Neural progenitor cell (in vitro differentiated cells): ENCODE measurements at places on chromosomes 7 and 10.

DNA sequence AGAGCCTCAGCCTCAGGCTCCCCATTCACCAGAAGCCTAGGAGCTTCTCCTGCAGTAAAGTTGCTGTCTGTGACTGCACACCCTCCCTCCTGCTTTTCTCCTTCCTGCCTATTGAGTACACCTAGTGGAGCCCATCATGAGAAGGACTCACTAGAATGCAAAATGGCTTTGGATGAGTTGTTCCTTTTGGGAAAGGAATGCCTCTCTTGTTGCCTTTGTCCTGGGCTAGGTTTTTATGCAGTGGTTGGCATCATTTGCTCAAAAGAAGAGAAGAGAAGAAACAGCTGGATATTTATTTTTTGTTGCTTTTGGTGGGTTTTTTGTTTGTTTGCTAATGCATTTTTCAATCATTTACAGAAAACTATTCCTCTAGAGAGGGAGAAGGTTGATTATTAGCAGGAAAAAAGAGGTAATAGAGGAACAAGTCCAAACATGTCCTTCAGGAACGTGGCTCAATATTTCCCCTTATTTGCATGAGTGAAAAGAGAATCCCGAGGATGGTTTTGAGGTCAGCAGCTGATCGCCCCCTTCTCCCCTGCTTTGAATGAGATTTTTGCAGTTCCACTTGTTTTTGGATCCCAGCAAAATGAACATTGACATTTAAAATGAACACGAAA, 369.9 kb upstream of the NRP1 start:
- peak; percentile 8 for DNase-seq

DNA sequence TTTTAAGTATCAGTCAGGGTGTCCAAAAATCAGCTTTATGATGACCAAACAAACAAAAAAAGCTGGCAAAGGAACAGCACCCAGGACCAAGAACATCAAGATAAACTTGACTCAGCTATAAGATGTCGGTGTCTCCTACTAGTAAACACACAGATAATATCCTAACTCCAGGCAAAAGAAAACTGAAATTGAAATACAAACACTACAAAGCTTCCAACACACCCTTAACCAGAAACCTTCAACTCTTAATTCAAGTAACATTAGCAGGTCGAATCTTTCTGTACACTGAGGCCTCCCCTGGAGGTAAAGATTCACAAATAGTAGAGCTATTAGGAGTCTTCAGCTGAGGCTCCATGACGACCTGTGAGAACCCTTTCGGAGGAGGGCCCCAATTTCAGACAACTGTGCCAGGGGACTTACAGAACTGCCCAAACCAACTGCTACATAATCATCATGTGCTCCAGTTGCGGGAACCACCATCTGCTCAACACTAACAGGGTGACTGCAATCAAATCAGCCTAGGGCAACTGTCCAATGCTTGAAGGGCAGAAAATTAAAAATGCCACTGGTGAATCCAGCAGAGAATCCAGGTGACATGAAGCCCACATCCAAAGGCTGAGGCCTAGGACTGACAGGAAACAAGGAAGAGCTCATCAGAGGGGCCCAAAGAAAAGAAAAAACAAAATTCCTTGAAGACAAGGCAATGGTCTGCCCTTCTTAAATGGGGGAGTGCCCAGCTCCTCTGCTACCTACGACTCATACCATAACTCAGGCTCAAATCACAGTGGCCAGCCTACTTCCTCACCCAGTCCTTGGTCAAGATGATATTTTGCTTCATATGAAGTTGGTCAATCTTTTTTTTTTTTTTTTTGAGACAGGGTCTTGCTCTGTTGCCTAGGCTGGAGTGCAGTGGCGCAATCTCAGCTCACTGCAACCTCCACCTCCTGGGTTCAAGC, 20.0 kb downstream of the XPNPEP1 start:
- DNase-seq: no peak

DNA sequence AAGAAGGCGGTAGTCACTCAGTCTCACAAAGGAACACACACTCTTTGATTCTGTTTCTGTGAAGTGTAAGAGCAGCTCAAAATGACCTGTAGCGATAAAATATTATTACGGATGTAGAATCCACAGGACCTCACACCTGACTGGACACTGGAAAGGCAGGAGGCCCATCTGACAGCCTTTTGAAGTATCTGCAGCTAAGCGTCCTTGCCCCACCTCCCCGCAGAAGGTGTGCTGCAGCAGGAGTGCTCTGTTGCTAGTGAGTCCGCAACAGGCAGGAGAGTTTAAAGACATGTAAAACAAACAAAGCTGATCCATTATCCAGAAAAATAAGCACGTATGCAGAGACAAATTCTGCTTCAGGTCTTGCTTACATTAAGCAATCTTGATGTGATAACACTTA, 355.5 kb downstream of the GPR158 start:
- DNase-seq: no peak

GRCh38 chr7:9598411-9598810, 1165.0 kb downstream of the NXPH1 start:
- DNase-seq: no peak

GRCh38 chr10:80488539-80489066, 34.5 kb downstream of the TSPAN14 start:
- no peak for DNase-seq

GRCh38 chr7:156638443-156639077, 2.0 kb upstream of the RNF32 start:
- no peak for DNase-seq

DNA sequence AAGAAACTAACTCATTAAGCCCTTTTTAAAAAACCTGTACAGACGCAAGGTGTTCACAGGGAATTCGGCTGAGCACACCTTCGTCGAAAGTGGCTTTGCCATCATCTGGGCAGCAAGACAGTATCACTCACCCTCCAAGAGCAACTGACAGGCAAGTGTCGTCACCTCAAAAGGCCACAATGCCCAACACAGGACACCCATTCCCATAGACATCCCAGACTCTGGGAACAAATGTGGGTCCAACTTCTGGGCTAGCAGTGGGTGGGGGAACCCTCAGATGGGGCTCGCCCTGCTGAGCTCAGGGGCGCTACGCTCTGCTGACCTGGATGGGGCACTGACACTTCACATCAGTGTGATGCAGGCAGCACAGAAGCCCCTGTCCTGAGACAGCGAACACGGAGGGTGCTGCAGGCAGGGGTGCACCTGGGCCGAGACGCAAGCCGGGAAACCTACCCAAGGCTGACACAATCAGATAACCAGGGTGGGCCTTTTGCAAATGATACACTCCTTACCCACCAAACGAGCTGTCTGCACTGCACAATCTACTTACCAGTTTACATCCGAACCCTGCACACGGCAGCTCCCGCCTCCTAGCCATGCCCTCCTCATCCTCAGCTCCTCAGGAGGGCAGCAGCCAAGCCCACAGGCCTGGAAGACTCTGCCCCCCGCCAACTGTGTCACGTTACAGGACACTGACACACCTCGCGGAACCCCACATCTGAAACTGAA, 1.7 kb downstream of the DIP2C start:
- DNase-seq: no peak

GRCh38 chr10:44116474-44116873, 268.4 kb downstream of the CXCL12 start:
- no peak for DNase-seq

DNA sequence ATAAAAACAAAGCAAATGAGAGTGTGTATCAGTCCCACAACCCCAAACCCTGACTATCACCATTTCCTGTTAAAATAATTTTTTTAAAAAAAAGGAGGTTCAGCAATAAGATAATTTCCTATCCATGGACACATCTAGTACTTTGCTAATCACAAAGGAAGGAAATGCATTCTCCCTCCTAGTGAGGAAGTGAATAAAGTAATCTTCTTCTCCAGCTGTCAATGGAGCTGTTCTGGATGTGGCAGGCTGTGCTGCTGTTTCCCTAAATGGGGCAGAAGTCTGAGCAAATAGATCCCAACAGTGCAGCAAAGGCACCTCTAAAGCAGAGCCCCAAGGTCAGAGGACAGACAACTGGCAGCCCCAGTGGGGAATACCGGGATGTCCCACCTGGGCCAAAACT, 540.0 kb downstream of the KCNMA1 start:
- no peak for DNase-seq

GRCh38 chr7:74306730-74307469, 17.7 kb downstream of the CLIP2 start:
- peak; percentile 50 for DNase-seq

DNA sequence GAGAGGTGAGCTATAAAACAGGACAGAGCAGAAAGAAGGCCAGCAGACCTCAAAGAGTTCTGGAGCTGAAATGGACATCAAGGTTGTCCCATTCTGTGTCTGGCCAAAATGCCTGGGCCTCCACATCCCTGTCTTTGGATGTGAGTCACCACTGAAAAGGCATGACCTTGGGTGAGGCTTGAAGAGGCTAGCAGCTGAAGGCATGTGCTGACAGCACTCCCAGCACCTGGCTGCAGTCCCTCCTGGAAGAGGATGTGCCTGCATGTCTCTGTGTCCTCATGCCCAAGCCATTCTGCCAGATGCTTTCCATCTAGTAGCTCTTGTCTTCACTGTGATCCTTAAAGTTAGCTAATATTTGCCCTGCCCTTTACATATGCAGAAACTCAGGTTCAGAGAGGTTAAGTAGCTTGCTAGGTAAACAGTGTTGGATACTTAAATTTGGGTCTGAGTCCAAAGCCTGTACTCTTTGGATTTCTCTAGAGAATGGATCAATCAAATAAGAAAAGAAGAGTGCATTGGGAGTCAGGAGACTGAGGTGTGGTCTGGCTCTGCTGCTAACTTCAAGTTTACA, 35.8 kb downstream of the HECW1 start:
- DNase-seq: no peak

DNA sequence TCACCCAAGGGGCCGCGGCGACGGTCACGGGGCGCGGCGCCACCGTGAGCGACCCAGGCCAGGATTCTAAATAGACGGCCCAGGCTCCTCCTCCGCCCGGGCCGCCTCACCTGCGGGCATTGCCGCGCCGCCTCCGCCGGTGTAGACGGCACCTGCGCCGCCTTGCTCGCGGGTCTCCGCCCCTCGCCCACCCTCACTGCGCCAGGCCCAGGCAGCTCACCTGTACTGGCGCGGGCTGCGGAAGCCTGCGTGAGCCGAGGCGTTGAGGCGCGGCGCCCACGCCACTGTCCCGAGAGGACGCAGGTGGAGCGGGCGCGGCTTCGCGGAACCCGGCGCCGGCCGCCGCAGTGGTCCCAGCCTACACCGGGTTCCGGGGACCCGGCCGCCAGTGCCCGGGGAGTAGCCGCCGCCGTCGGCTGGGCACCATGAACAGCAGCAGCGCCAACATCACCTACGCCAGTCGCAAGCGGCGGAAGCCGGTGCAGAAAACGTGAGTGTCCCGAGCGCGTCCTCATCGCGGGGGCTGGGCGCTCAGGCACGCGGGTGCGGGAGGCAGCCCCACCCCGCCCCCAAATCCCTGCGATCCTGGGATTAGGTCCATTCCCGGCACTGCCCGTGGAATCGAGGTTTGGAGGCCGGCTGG, 509 bp downstream of the AHR start:
- DNase-seq: peak; percentile 65

GRCh38 chr10:92712016-92712889, 22.5 kb downstream of the HHEX start:
- DNase-seq: no peak

DNA sequence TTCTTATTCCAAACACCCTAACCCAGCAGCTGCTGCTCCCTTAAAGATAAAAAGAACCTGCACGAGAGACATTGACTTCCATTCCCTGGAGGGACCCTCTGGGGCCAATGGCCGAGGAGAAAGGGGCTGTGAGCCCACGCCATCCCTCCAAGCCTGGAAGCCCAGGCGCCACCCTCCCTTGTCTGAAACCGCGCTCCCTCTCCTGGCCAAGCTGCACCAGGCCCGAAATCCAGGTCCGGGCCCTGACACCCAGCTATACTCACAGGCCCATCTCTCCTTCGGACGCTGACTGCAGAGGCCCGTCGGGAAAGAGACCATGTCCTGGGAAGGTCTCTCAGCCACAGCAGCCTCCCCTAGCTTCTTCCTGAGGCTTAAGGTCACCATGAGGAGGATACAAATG, 196.5 kb downstream of the PTPRN2 start:
- no peak for DNase-seq

DNA sequence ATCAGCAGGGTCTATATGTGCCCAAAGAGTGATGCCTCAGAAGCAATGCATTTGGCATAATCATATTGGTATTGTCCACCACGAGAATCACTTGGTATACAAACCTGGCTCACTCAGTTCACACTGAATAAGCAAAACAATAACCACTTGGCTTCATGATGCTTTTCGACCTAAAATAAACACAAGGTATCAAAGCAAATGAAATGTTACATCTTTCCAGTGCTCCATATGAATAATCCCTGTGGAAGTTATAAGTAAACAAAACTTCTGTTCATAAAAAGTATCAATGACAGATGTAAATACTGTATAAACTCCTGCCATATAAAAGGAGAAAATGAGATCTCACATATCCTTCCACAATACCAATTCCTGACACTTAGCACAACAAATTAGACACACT, 29.8 kb upstream of the EBLN1 start:
- no peak for DNase-seq

DNA sequence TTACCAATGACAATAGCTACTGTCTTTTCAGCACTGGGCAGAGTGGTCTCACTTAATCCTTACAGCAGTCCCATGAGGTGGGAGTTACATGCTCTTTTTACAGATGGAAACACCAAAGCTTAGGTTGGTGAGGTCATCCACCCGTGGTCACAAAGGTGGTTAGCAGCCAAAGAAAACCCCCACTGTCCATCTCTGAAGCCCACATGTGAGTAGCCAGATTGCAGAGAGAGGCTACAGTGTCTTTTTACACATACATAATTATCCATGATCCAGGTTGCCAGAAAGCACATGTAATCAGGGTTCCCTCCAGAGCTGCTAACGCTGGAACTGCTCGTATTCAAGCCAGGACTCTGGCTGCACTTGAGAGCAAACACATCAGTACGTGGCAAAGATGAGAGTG, 24.6 kb upstream of the ANKRD2 start:
- no peak for DNase-seq

- DNase-seq: no peak
Observed at GRCh38 chr10:120803972-120804371, 47.2 kb upstream of the WDR11 start.

GRCh38 chr7:32583791-32584190, 88.5 kb downstream of the AVL9 start:
- DNase-seq: no peak

DNA sequence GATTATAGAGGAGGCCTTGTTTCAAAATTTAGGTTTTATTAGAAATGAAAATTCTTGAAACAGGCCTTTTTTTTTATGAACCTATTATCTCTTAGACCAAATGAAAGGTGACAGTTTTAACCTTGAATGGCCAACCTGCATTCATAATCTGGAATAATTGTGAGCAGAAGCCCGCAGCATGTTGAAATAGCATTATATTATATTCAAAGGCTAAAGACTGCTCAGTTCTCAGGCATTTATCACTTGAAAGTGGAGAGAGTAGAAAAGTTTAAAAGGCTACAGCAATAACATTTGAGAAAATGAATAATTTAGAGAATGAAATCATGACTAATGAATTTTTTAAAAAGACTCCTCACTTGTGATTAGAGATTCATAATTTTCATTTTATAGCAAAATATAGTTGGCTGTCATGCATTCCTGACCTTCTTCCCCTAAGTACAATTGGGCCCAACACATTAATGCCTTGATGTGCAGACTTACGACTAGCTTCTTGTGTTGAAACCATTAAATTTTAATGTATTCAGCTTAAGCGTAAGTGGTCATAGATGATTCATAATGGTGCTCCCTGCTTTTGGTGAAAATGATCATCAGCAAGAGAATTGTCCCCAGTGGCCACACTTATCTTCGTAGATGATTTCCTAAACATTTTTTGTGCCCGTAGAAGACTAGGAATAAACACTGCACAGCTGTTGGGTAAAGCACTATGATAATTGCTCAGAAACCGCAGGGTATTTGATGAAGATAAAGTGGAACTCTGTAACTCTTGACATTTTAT, 346.6 kb upstream of the BMPER start:
- no peak for DNase-seq
